CD4-positive, alpha-beta memory T cell (primary cell): ENCODE measurements at places on chromosomes 5 and 9. TPM values are rescaled to one million over a fixed set of nuclear protein-coding genes. Genes with fewer than 3 reads are reported as not detected.
A peak's percentile ranks its signal among the peaks of the same experiment; 100 is the strongest.

Gene SLC22A4
- not detected for polyA plus RNA-seq

Gene FOXE1
- polyA plus RNA-seq = not detected

Gene GPR151
- polyA plus RNA-seq = not detected

Gene SPOCK1
- polyA plus RNA-seq = not detected

Gene ABL1
- 14.4 TPM for polyA plus RNA-seq

Gene ANKRD55
- polyA plus RNA-seq = 17.8 TPM

- no peak for DNase-seq
These were observed 10.4 kb upstream of the PTGES start for GRCh38 chr9:129762985-129763926.

GRCh38 chr5:72137826-72138409 is 30.6 kb downstream of the MAP1B start:
- DNase-seq = peak; percentile 22

- DNase-seq = no peak
These were observed 26.4 kb downstream of the LPCAT1 start for GRCh38 chr5:1497242-1497777.

DNA sequence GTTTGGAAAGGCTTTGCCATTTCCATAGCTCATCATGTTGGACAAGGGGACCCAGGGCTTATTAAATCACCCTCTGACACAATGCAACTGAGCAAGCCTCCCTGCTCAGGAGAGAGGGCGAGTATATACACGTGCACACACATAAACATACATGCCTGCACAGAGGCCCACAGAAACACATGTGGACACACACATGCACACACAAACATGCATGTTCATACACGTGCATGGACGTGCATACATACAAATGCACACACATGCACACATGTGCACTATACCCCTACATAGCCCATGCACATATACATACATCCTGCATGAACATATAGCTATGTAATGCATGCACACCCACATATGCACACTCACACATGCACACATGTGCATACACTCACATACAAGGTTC is 99.5 kb upstream of the ALDH1B1 start:
- DNase-seq = no peak

DNA sequence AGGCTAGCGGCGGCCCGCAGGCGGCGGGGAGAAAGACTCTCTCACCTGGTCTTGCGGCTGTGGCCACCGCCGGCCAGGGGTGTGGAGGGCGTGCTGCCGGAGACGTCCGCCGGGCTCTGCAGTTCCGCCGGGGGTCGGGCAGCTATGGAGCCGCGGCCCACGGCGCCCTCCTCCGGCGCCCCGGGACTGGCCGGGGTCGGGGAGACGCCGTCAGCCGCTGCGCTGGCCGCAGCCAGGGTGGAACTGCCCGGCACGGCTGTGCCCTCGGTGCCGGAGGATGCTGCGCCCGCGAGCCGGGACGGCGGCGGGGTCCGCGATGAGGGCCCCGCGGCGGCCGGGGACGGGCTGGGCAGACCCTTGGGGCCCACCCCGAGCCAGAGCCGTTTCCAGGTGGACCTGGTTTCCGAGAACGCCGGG is 253 bp downstream of the SLC12A2 start:
- no peak for DNase-seq

DNA sequence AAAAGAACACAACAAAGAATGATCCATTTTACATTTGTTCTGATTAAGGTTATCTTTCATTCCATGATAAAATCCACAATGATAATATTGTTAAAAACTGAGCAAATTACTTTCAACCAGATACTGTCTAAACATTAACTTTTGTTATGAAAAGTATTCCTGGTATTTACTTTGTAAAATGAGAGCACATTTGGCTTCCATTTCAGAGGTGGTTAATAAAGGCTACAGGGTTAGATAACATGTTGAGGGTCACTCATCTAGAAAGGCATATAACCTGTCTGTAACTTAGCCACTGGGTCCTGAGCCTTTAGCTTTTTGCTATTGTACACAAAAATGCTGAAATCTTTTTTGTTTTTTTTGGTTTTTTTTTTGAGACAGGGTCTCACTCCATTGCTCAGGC is 99.3 kb downstream of the ANXA2R start:
- no peak for DNase-seq

DNA sequence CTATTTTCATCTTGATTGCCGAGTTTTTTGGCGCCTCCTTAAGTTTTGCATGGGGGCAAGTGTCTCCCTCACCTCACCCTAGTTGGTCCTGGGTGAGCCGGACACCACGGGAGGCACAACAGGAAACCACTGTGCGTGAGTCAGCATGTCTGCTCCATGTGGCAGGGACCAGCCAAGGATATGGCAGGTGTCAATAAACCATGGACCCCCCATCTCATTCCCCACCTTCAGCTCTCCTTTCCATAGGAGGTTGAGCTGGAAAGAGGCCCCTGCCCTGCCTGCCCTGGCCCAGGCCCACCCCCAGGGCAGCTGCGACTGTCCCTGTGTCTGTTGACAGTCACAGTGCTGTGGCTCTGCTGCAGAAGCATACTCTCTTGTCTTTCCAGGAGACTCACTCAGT is 3.1 kb downstream of the SPACA9 start:
- no peak for DNase-seq

DNA sequence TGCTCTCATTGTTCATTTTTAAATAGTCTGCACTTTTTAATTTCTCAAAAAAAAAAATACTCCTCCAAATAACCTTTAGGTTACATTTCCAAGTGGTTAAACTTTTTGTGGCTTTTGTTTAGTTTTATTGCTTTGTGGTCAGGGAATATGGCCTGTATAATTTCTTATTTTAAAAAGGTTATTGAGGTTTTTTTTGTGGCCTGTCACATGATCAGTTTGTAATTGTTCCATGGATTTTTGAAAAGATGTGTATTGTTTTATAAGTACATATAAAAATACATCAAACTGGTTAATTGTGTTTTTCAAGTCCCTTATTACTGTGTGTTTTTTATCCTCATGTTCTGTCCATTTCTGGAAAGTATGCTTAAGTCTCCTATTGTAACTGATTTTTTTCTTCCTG is 64.0 kb downstream of the ZNF618 start:
- DNase-seq = no peak

DNA sequence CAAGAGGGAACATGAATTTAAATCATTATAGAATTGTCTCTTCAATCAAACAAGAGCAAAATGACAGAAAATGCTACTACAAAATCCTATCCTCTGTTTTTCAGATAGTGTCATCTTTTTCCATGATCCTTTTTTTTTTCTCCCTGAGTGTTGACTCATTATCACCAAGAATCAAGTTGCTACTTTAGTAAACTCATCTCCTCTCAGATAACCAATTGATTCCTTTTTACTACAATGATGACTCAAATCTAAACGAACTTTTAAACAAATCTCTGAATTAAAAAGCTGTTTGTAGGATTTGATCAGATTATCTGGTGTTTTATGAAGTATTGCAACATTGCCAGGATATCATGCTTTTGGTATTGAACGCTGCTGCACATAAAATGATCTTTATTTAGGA is 23.9 kb upstream of the IL7R start:
- DNase-seq = peak; percentile 15

GRCh38 chr9:93911801-93912554 is 43.2 kb downstream of the BARX1 start:
- no peak for DNase-seq
